Ovary (tissue), 10 donors: ENCODE measurements at places on chromosomes 3 and 15. TPM values are rescaled to one million over a fixed set of nuclear protein-coding genes. Genes with fewer than 3 reads are reported as not detected.

Gene SNX33
- polyA plus RNA-seq: 23.4 TPM

Gene ZNF502
- polyA plus RNA-seq: 5.5 TPM

Gene ACSBG1
- polyA plus RNA-seq: 0.30 TPM

Gene TRIP4
- polyA plus RNA-seq: 19.7 TPM

GRCh38 chr15:47786371-47786770 is 69.1 kb downstream of the SEMA6D start:
- no peak for DNase-seq

- no peak for DNase-seq
These were observed 10.7 kb upstream of the CNTN6 start for GRCh38 chr3:1082108-1082507.

- DNase-seq: peak; percentile 28
These were observed 28.6 kb downstream of the SOX14 start for GRCh38 chr3:137792626-137793271.
